ENCODE measurements at places on chromosomes 16 and 17. TPM values are rescaled to one million over a fixed set of nuclear protein-coding genes. Genes with fewer than 3 reads are reported as not detected.

GRCh38 chr16:59634004-59634579 lies 900.0 kb upstream of the GOT2 start:
- H3K27me3 ChIP-seq: no peaks in the 10 kb centered on the region
- H3K36me3 ChIP-seq: no peaks in the 10 kb centered on the region
- no peak for DNase-seq
- no peak overlapping the region for H3K27ac ChIP-seq

GRCh38 chr16:31202414-31203375 lies at the start of gene PYCARD:
Gene PYCARD, minus strand, starts transcription at chr16:31202760. Its CDS starts 70 bp downstream, at chr16:31202690.
- peak within 1 kb of the TSS; percentile 90 for H3K4me3 ChIP-seq
- peak within 1 kb of the TSS; percentile 86 for H3K27ac ChIP-seq
- H3K27me3 ChIP-seq: peaks cover 12% of the 10 kb centered on the region
- peaks cover 50% of the 10 kb centered on the region for H3K4me1 ChIP-seq
- peak; percentile 71 for DNase-seq

Gene CETP
- total RNA-seq: not detected

DNA sequence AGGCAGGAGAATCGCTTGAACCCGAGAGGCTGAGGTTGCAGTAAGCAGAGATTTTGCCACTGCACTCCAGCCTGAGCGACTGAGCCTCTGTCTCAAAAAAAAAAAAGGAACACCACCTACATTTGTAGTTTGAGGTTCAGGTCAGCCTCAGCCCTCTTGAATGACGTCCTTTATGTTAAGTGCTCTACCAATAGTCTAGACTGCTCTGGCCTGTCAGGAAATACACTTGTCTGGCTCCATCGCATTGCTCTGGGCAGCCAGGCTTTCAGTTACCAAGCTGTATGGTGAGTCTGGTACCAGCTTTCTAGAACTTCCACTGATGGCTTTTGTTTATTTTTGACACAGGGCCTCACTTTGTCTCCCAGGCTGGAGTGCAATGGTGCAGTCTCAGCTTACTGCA lies 11.4 kb downstream of the SOCS7 start:
- peaks cover 6% of the 10 kb centered on the region for H3K4me1 ChIP-seq
- H3K27ac ChIP-seq: no peak overlapping the region
- H3K4me3 ChIP-seq: no peak overlapping the region
- no peak for DNase-seq

GRCh38 chr16:57530104-57530521 lies 6.3 kb downstream of the CCDC102A start:
- H3K4me1 ChIP-seq: peaks cover 49% of the 10 kb centered on the region
- peak overlapping the region; percentile 81 for H3K4me3 ChIP-seq
- peak; percentile 66 for DNase-seq
- peak overlapping the region; percentile 98 for H3K27ac ChIP-seq
- H3K36me3 ChIP-seq: peaks cover 3% of the 10 kb centered on the region

Gene SBK1
- total RNA-seq: 15.9 TPM

DNA sequence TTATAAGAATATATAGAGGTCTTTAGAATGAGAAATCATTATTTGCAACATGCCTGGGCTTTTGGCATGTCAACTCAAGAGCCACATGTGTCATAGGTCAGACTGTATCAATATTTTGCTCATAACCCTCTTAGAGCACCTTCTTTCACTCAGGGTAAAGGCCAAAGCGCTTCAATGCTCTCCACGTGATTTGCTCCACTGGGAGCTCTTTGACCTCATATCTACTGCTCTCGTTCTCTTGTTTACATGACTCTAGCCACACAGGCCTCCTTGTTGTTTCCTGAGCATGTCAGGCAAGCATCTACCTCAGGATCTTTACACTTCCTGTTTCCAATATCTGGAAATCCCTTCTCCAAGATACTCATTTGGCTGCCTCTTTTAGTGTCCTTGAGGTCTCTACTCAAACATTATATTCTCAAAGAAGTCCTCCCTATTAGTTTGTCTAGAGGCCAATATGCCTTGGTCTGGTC lies 148.4 kb downstream of the TOX3 start:
- no peaks in the 10 kb centered on the region for H3K27me3 ChIP-seq
- no peak overlapping the region for H3K27ac ChIP-seq
- no peak overlapping the region for H3K4me3 ChIP-seq
- no peak for DNase-seq
- H3K36me3 ChIP-seq: no peaks in the 10 kb centered on the region

DNA sequence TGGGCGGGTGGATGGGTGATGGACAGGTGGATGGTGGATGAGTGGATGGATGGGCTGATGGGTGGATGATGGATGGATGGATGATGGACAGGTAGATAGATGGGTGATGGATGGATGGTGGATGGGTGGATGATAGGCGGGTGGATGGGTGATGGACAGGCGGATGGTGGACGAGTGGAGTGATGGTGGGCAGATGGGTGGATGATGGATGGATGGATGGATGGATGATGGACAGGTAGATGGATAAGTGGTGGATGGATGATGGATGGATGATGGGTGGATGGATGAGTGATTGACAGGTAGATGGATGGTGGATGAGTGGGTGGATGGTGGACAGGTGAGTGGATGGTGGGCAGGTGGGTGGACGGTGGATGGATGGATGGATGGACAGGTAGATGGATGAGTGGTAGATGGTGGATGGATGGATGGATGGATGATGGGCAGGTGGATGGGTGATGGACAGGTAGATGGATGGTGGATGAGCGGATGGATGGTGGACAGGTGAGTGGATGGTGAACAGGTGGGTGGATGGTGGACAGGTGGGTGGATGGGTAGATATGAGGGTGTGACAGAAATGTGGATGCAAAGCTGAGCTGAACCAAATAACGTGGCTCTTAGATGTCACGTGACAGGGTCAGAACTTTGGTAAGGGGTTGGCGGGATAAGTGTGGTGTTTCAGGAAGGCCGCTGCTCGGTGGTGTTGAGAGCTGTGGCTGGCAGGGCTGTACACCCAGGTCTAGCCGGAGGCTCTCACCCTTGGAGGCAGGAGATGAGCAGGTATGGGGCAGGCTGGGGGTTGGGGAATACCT lies 234.3 kb upstream of the CIBAR2 start:
- DNase-seq: no peak
- no peaks in the 10 kb centered on the region for H3K4me1 ChIP-seq
- H3K27me3 ChIP-seq: peaks cover 2% of the 10 kb centered on the region
- H3K36me3 ChIP-seq: no peaks in the 10 kb centered on the region
- H3K27ac ChIP-seq: no peak overlapping the region

DNA sequence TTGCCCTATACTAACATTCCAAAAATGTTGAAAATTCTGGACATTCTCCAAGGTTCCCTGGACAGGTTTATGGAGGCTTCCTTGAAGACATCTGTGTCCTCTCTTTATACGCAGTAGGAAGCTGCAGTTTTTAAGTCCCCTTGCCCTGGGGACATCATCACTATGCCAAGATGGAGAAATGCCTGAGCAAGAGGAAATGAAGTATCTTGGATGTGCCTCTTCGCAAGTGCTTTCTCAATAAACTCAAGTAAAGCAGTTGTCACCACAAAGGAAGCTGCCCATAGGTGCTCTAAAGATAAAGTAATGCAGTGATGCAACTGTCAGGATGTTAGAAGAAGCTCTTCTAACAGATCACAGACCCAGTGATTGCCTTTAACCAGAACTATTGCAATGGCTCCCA lies 71.0 kb downstream of the CDYL2 start:
- H3K36me3 ChIP-seq: peaks cover 2% of the 10 kb centered on the region
- peaks cover 1% of the 10 kb centered on the region for H3K27me3 ChIP-seq
- no peak overlapping the region for H3K27ac ChIP-seq
- H3K4me1 ChIP-seq: peaks cover 4% of the 10 kb centered on the region
- H3K4me3 ChIP-seq: no peak overlapping the region

Gene HEATR3
- 19.8 TPM for total RNA-seq

Gene PRAC1
- total RNA-seq: not detected

- H3K27ac ChIP-seq: peak overlapping the region; percentile 70
- H3K27me3 ChIP-seq: no peaks in the 10 kb centered on the region
- H3K4me3 ChIP-seq: peak overlapping the region; percentile 60
- H3K4me1 ChIP-seq: peaks cover 53% of the 10 kb centered on the region
- H3K36me3 ChIP-seq: peaks cover 44% of the 10 kb centered on the region
- peak; percentile 25 for DNase-seq
These were observed 26.2 kb downstream of the IL21R start for GRCh38 chr16:27428026-27428785.

DNA sequence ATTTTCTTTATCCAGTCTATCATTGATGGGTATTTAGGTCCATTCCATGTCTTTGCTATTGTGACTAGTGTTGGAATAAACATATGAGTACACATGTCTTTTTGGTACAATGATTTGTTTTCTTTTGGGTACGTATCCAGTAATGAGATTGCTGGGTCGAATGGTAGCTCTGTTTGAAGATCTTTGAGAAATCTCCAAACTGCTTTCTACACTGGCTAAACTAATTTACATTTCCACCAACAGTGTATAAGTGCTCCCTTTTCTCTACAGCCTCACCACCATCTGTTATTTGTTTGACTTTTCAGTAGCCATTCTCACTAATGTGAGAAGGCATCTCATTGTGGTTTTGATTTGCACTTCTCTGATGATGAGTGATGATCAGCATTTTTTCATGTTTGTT lies 103.7 kb downstream of the GOSR1 start:
- DNase-seq: no peak
- no peaks in the 10 kb centered on the region for H3K36me3 ChIP-seq
- peaks cover 2% of the 10 kb centered on the region for H3K27me3 ChIP-seq

DNA sequence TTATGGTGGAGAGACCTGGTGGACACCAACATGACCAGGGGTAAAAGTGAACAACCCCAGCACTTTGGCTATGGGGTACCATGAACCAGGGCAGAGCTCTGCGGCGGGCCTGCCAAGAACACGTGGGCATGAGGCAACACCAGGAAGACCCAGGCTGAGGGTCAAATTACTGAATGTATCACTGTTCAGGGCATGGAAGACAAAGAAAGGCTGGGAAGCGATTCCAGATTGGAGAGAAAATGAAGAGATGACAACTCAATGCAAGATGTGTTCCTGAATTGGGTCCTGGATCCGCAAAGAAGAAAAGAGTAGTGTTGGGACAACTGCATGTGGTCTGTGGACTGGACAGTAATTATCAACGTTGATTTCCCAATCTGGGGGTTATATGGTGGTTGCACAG lies 19.8 kb downstream of the SPHK1 start:
- no peak for DNase-seq
- peaks cover 4% of the 10 kb centered on the region for H3K4me1 ChIP-seq
- H3K36me3 ChIP-seq: peaks cover 9% of the 10 kb centered on the region
- no peaks in the 10 kb centered on the region for H3K27me3 ChIP-seq
- no peak overlapping the region for H3K27ac ChIP-seq

Gene HOXB7
- 0.80 TPM for total RNA-seq

- no peak overlapping the region for H3K27ac ChIP-seq
- H3K36me3 ChIP-seq: no peaks in the 10 kb centered on the region
- no peak for DNase-seq
- no peaks in the 10 kb centered on the region for H3K4me1 ChIP-seq
- no peaks in the 10 kb centered on the region for H3K27me3 ChIP-seq
These were observed 592 bp upstream of the PERCC1 start for GRCh38 chr16:1430214-1430758.

DNA sequence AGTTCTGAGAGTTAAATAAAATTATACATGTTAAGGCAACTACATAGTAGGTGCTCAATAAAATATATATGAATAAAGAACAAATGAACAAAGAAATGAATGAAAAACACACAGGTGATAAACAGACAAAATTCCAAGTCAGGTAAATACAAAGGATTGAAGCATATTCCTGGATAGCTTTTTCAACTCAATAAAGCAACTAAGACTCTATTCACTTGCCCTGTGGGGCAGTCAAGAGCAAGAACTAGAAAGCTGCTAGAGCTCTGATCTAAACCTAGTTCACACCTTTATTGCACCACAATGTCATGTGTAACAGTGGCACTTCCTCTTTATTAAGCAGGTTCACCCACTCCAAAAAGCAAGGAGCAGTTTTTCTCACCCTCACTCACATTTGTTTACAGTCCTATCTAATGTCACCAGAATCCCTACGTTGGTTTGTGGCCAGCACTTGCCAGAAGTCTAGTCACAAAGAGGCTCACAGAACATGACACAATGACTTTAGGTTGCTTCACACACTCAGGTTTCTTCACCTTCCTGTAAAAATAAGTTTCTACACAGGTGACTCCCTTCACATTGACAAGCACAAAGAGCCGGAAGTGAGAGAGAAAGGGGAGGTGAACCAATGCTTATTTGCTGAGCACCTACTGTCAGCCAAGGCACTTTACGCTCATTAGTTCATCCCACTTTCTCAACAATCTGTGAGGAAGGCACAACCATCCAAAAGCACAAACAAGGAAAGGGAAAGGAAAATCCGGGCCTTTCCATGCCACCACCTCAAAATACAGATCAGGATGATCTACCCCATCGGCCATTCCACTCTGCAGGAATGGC lies 70.8 kb downstream of the XPO6 start:
- DNase-seq: peak; percentile 49
- H3K4me3 ChIP-seq: peak overlapping the region; percentile 84
- H3K36me3 ChIP-seq: peaks cover 34% of the 10 kb centered on the region
- no peaks in the 10 kb centered on the region for H3K27me3 ChIP-seq

- no peak overlapping the region for H3K27ac ChIP-seq
- H3K4me1 ChIP-seq: no peaks in the 10 kb centered on the region
- DNase-seq: no peak
- no peaks in the 10 kb centered on the region for H3K36me3 ChIP-seq
- H3K4me3 ChIP-seq: no peak overlapping the region
These were observed 4.7 kb downstream of the CACNG5 start for GRCh38 chr17:66839616-66840015.

DNA sequence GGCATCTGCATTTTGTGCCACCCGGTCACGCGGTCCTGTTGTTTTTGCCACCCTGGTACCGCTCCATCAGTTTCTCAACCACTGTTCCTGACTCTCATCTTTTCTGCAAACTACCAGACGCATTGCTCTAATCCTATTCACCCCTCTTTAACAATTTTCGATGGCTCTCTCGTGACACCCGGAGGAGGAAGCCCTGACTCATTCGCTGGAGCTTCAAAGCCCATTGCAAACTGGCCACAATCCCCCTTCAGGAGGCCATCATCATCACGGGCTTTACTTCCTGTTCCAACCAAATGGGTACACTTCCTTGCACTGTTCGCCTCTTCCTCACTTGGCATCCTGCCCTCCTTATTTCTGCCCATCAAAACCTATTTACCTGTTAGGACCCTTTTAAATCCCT lies 155.3 kb downstream of the RGS9 start:
- peaks cover 4% of the 10 kb centered on the region for H3K27me3 ChIP-seq
- H3K4me1 ChIP-seq: peaks cover 6% of the 10 kb centered on the region
- no peaks in the 10 kb centered on the region for H3K36me3 ChIP-seq
- H3K4me3 ChIP-seq: no peak overlapping the region
- DNase-seq: no peak

DNA sequence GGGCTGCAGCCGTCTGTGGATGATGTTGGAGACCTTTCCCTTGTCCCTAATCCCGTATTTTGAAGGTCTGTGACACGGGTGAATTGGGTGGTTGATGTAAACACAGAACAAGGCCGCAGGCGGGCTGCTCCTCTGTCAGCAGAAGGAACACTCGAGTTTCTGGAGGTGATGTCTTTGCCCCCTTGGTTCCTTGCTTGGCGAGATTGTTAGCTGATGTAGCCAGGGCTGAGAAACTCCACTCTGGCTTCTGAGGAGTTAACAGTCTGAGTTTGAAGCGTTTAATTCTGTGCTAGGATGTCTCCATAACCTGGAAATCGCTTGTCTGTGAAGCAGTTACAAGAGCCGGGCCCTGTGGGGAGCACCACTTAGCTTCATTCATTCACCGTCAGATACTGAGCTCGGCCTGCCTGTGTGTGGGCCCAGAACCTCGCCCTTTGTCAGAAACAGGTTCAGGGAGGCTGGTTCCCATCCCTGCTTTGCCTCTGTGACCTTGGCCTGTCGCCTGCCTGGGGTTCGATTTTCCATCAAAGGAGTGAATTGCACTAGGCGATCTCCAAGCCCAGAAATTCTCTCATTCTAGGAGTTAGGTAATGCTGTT lies 1.3 kb downstream of the MAPK8IP3 start:
- peak overlapping the region; percentile 91 for H3K4me3 ChIP-seq
- peaks cover 23% of the 10 kb centered on the region for H3K4me1 ChIP-seq
- no peak for DNase-seq
- peaks cover 2% of the 10 kb centered on the region for H3K36me3 ChIP-seq
- peak overlapping the region; percentile 85 for H3K27ac ChIP-seq
